ENCODE measurements at places on chromosomes 11 and 22.

GRCh38 chr11:64409278-64409677 is 50.3 kb downstream of the RPS6KA4 start:
- DNase-seq = no peak

- no peak for DNase-seq
Observed at GRCh38 chr11:110076371-110076965, 16.7 kb upstream of the ZC3H12C start.

- no peak for DNase-seq
Observed at GRCh38 chr11:115081972-115082371, 403.6 kb downstream of the NXPE2 start.

- DNase-seq = no peak
Observed at GRCh38 chr22:18110194-18110953, at the start of gene TUBA8. Gene TUBA8 (plus strand): TSS chr22:18110809. CDS start chr22:18110866, 57 bp downstream.

GRCh38 chr11:315051-315481 is 1.2 kb downstream of the IFITM1 start:
- no peak for DNase-seq

DNA sequence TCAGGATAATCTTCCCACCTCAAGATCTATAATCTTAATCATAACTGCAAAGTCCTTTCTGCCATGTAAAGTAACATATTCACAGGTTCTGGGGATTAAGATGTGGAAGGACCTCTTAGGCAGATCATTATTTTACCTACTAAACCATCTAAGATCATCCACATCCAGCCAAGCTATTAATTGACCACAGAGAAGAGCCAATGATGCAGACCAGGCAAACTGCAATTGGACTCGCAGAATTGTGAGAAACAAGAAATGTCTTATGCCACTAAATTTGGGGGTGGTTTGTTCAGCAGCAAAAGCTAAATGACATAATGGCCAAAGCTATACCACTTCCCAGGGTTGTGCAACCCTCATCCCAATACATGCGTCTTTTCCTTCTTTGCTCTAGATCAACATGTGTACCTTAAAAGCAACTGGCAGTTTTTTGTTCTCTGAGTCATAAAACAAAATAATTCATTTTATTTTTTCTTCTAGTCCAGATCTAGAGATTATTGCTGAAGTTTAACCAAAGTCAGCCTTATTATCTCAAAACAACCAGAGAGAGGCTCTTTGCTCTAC is 88.7 kb upstream of the CHRM4 start:
- no peak for DNase-seq

DNA sequence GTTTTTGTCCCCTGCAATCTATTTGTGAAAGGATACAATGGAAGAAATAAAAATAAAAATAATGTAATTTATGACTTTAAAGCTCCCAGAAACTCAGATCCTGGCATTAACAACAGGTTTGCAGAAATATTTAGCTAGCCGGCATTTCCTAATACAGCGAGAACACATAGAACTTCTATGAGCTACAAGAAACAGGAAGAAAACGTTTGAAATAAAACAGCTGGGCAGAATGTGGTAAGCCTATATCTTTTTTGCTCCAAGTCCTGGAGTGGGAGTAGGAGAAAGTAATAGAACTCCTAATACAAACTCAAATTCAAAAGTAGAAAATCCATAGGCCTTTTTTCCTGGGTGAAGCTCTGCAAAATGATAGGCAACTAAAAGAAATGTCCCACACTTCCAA is 29.6 kb upstream of the FIBIN start:
- DNase-seq = no peak

GRCh38 chr11:57903441-57904123 is 120.1 kb upstream of the OR9Q1 start:
- DNase-seq = no peak

GRCh38 chr11:86775361-86775760 is 25.0 kb upstream of the PRSS23 start:
- DNase-seq = no peak

DNA sequence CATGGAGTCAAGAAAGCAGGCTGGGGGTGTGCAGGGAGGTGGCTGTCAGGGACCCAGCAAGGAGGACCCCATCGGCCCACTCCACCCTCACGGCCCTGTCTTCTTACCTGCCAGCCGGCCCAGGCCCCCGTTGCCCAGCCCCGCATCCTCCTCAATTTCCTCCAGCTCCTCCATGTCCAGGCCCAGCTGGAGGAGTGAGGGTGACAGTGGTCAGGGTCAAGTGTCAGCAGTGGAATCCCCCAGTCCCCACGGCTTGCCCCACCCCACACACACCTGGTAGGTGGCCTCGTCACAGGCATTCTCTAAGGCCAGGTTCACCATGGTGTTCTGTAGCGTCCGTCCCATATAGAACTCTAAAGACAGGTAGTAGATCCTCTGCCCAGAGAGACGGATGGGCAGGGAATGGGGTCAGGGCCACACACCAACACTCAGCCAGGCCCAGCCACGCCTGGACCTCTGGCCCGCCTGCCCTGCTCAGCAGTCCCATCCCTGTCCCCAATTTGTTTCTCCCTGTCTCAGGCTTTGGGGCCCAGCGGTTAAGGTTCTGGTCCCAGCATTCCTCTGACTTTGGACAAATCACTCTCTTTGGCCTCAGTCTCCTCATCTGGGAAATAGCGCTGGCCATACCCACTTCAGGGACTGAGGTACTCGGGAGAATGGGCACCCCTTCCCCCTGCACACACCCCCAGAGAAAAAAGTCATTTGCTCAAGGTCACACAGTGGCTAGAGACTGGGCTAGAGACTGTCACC is 1.3 kb downstream of the PYGM start:
- no peak for DNase-seq

DNA sequence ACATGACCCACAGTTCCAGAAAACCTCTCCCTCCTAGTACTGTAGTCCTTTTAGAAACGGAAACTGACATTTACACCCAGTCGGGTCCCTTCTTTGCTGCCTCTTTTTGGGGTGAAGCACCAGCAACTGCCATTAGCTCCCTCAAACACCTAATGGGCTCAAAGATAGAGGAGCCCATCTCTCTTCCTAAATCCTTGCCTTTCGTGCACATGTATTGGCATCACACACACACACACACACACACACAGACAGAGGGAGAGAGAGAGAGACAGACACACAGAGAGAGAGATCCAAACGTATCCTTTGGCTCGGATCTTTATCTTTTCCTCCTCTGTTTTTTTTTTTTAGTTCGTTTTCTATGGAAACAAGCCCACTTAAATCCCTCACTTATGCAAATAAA is 716 bp downstream of the GRM5 start:
- DNase-seq = no peak

DNA sequence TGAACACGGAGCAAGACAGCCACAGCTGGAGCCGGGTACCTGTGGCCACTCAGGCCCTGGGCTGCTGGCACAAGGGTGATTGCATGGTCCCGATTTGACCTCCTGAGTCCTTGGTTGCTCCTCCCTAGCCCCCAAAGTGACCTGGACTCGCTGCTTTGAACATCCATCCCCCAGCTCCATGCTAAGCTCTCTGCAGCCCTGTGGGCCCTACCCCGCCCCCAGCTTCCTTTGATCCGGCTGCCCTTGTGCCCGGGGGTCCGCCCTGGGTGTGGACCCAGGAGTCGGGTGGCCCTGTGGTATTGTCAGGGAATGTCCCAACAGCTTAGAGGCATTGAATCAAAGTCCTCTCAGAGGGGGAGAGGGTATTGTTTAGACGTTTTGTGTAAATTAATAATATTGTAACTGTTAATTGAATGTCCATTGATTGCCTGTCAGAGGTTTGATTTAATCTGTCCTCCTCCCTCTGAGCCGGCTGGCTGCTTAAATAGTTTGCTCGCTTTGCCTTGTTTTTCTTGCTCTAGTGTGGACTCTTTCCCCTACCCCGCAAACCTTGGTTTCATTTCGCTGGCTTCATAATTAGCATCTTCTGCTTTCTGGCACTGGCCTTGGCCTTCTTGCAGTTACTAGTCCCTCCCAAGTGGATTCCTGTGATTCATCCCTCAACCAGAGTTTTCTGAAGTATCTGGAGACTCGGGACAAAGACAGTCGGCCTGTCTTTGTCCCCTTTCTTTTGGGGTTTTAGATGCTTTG is 20.7 kb downstream of the GRIK4 start:
- DNase-seq = no peak

- DNase-seq = no peak
Observed at GRCh38 chr11:19410032-19410431, 169.3 kb upstream of the E2F8 start.

GRCh38 chr22:17792854-17793434 is 18.7 kb upstream of the BID start:
- no peak for DNase-seq

GRCh38 chr11:96052921-96053651 is 129.2 kb upstream of the MTMR2 start:
- DNase-seq = no peak

- no peak for DNase-seq
Observed at GRCh38 chr11:116733043-116733755, 39.6 kb downstream of the BUD13 start.

DNA sequence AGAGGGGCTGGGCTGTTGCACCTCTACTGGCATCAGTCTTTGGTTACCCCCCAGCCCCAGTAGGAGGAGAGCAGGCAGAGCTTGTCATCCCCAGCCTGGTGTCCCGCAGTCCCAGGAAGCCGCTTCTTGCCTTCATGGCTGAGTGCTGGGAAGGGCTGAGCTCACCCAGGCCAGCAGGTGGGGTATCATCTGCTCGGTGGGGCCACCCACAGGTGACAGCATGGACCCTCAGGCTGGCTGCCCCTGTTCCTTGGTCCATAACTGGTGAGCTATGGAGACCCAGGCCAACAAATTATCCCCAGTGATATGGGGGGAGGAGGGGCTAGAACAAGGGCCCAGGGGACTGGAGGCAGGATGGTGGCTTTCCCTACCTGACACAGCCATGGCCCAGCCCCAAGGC is 6.5 kb upstream of the RHOD start:
- DNase-seq = no peak

Data from stimulated activated CD4-positive, alpha-beta T cell treated with anti-CD3 and anti-CD28 coated beads, Interleukin-15, amount 100 ng/mL, for 1 hour (primary cell).